ENCODE measurements at places on chromosomes 1 and 21. TPM values are rescaled to one million over a fixed set of nuclear protein-coding genes. Genes with fewer than 3 reads are reported as not detected.

LRRC53 gene
- total RNA-seq = not detected

EPHX1 gene
- total RNA-seq = 39.2 TPM

TDRD5 gene
- not detected for total RNA-seq

DNA sequence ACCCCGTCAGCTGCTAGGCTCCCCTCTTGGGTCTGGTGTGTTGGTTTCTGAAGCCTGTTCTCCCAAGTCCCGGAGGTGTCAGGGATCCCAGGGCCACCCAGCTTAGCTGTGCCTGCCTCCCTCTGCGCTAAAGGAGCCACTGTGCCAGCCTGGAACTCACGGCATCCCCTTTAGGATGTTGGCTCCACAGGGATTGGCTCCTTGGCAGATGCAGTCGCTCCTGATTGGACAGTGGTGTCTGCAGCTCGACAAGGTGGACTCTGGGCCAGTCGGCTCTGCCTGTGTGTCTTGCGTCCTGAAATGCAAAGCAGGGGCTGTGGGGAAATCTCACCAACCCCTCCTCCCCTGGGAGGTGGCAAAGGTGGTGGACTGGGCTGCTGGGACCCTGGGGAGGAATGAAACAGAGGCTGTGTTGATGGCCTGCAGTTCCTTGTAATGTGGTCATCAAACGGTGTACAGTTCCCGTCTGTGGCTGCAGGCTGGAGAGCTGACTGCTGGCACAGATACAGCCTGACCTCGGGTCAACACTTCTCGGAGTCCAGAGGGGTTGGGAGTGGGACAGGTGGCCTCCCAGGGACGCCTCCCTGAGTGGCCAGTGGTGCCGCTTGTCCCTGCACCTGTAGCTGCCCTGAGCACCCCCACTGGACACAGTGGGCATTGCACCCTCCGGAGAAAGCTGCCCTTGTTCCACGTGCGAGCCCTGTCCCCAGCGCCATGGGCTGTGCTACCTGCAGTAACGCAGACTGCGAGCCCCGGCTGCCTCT lies 11.5 kb upstream of the KCNAB2 start:
- no peak for DNase-seq

- no peak for DNase-seq
Measured at GRCh38 chr21:22399681-22400514, 1401.7 kb downstream of the NCAM2 start.

- no peak for DNase-seq
Measured at GRCh38 chr1:99650773-99651437, 5.0 kb downstream of the PALMD start.

GRCh38 chr21:31162827-31163226 lies 124.6 kb upstream of the KRTAP19-8 start:
- DNase-seq = no peak

DNA sequence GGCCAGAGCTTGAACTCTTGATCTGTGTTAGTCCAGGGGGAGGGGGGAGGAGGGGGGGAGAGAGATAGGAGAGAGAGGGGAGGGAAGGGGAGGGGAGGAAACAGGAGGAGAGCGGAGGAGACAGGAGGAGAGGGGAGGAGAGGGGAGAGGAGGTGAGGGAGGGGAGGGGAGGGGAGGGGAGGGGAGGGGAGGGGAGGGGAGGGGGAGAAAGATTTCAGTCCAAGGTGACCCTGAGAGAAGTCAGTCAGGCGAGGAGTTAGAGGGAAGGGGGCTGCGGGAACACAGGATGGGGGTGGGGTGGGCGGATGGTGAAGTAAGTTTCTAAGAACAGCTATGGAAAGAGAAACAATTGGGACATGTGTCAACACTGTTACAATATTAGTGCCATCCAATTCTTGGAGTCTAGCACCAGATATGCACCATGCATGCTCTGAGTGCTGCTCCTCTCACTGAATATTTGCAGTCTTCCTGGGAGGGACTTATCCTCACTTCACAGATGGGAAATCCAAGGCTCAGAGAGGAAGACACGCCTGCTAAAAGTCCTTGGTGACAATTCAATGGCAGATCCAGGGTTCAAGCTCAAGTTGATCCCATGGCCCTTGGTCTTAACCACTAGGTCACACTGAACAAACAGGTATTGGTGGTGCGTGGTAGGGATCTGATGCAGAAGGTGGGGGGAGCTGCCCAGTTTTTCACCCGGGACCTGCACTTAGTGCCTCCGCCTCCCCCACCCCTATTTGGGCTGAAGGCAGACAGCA lies 42.5 kb upstream of the ECE1 start:
- no peak for DNase-seq

DNA sequence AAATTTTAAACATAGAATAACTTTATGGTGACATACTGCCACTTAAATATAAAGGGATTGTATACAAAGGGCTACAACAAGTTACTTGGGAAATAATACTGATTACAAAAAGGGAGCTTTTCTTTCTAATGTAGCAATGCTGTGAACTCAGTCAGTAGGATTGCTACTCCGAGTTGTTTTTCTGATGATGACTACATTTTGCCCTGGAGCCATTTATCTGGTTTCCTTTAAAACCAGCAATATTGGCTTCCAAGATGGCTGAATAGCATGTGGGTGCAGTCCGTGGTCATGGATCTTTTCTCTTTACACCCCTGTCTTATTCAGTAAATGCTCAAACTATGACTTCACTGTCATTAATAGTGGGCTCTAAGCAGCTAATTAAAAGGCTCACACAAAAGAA lies 92.6 kb upstream of the NEK7 start:
- DNase-seq = no peak

CR1L gene
- not detected for total RNA-seq

SH3D21 gene
- 3.3 TPM for total RNA-seq
